ENCODE measurements at places on chromosomes 5 and 9.
A peak's percentile ranks its signal among the peaks of the same experiment; 100 is the strongest.

GRCh38 chr5:53219610-53220009 is 110.1 kb upstream of the MOCS2 start:
- no peak for DNase-seq

DNA sequence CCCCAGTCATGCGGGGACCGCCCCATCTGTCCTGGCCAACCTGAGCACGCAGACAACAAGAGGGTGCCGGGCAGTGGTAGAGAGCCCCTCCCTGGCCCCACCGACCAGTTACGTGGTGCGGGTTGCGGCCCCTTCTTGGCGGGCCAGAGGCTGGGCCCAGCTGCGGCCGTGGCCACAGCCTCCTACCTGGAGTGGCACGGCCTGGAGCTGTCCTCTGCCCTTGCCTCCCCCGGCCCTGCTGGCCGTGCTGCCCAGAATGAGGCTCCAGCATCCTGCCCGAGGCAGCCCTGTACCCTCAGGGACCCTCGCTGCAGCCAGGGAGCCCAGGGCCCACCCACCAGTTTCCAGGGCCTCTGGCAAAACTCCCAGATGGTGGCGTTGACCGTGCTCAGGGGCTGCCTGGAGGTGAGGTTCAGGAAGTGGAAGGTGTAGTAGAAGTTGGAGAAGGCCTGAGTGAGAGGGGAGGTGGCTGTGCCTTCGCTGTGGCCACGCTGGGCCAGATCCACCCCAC is 5.7 kb downstream of the ENTPD8 start:
- DNase-seq: no peak

GRCh38 chr5:23991406-23991805 is 484.0 kb downstream of the PRDM9 start:
- DNase-seq: no peak

DNA sequence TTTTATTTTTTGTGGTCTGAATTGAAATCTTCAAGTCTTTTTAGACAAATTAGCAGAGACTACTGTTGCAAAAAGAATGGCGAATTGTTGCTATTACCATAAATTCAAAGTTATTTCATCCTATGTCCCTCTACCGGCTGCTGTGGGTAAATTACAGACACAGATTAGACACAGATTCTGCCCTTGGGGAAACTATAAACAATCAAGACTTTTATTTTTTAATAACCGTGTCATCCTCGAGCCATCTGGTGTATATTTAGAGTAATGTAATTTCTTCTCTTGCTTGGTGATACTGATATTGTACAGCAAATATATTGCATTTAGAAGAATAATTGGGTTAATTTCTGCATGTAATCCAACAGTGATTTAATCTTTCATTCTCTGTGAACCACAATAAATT is 228.0 kb upstream of the ADAMTSL1 start:
- no peak for DNase-seq

DNA sequence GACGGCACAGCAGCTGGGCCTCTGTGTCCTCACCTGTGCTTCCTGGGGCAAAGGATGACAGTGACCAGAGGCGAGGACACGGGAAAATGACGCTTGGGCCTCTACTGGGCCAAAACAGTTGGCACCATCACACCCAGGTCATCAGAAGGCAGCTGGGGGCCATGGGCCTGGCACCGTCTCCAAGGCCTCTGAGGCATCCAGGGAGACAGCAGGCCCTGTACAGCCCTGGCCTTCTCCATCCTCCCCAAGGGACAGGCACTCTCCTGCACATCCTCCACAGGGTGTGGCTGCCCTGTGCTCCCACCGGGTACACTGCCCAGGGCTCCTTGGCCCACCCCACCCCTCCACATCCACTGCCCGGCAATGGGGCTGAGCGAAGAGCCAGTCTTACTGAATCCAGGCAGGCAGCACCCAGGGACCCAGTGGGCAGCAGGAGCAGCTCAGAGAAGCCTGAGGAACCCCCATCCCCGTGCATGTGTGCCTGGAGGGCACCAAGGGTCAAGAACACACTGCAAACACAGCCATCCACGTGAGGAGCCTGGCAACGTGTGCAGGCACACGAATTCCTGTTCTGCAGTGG is 4.0 kb downstream of the LPCAT1 start:
- DNase-seq: no peak

GRCh38 chr5:173163219-173163618 is 18.9 kb downstream of the BNIP1 start:
- no peak for DNase-seq

DNA sequence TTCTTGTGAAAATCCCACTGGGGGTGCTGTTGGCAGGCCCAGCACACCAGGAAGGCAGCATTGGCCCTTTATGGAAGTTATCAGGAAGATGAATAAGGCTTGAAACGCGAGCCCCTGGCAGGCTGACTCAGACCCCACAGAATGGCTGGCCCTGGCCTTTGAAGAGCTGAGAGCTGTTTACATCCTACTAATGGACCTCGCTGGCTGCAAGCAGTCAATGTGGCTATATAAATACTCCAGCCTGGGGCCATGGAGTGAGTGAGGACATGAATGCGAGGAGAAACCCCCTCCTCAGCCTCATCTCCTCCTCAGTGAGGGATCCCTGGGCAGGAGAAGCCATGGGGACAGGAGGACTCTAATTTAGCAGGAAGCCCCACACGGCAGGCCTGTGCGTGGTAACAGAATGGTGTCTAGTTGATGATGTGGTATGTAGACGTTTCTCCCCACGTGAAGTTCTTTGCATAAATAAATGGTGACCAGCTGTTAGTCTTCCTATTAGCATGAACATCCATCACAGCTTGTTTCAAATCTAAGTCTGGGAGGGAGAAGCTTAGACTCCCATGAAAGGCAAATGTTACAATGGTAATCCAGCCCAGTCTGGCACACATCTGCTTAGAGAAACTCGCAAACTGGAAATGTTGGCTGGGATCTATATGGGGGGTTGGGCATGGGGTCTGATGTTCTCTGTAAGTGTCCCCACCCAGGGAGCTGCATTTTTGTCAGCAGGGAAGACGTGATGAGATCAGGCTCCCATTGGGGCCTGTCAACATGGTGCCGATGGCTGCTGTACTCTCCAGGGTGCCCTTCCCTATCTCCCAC is 175.1 kb upstream of the PITX1 start:
- DNase-seq: peak; percentile 86

GRCh38 chr9:126564716-126565115 is 49.0 kb upstream of the LMX1B start:
- DNase-seq: no peak

- DNase-seq: no peak
Measured at GRCh38 chr9:16987026-16987425, 116.6 kb upstream of the BNC2 start.

- DNase-seq: no peak
Measured at GRCh38 chr5:594226-594860, 17.8 kb upstream of the CEP72 start.

- no peak for DNase-seq
Measured at GRCh38 chr5:55924744-55925143, 70.0 kb downstream of the IL6ST start.

GRCh38 chr9:21605489-21605931 is 123.4 kb upstream of the IFNE start:
- DNase-seq: no peak

GRCh38 chr9:76603448-76603895 is 144.5 kb downstream of the GCNT1 start:
- DNase-seq: no peak

DNA sequence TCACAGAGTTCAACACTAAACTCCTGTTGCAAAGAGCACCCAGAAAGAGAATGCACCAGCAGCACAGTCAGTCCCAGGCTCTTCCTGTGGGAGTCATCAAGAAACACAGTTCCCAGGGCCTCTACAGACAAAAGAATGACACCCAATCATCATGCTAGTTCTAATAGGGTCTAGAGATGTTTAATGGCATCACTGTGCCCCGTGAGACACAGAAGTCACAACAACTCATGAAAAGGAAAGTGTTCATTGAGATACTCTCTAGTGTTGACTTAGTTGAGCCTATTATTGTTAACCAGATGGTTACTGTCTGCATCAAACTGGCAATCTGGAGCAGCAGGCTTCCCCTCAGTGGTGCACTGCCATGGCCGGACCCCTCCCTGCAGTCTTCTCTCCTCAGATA is 1.6 kb downstream of the KLHL3 start:
- peak; percentile 28 for DNase-seq

DNA sequence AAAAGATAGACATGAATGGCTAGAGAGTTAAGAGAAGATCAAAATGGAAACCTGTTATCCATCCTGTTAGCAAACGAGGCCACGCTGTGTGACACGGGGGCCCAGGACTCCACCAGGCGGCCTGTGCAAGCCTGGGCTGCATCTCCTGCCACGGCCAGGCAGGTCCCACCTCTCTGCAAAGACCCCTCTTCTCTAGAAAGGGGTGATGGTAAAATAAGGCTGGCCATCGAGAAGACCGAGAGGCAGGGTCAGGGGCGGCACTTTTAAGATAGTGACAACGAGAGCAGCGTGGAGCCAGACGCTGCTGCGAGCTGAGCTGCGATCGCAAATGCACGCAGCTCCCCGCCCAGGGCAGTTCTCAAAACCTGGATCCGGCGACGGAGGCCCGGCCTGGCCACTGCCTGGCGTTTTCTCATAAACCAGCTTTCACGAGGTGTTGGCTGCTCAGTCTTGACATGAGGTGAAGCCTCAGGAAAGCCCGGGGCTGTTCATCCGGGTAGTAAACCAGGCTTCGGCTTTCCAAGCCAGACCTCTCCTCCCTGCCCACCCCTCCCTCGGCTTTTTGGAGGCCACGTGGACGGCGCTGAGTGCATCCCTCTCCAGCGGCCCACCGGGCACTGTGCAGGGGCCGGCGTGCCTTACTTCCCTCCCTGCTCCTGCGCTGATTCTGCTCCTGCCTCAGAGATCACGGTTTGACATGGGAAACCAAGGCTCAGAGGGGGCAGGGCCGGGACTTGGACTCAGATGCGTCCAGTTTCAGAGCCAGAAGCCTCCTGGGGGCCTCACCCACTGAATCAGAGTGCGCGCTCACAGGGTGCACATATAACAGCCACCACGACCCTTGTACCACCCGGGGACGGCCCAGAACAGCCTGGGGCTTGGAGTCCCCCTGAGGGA is 151.6 kb upstream of the PHYKPL start:
- no peak for DNase-seq

- DNase-seq: no peak
Measured at GRCh38 chr9:127059765-127060361, 62.6 kb downstream of the ANGPTL2 start.

GRCh38 chr5:130992095-130992494 is 173.0 kb downstream of the HINT1 start:
- no peak for DNase-seq

GRCh38 chr9:12812710-12813109 is 37.9 kb downstream of the LURAP1L start:
- DNase-seq: no peak

GRCh38 chr5:178336889-178337288 is 104.3 kb upstream of the PHYKPL start:
- no peak for DNase-seq

GRCh38 chr9:2083479-2083878 is 68.3 kb downstream of the SMARCA2 start:
- no peak for DNase-seq

- no peak for DNase-seq
Measured at GRCh38 chr9:136581614-136582447, 36.0 kb upstream of the NOTCH1 start.

DNA sequence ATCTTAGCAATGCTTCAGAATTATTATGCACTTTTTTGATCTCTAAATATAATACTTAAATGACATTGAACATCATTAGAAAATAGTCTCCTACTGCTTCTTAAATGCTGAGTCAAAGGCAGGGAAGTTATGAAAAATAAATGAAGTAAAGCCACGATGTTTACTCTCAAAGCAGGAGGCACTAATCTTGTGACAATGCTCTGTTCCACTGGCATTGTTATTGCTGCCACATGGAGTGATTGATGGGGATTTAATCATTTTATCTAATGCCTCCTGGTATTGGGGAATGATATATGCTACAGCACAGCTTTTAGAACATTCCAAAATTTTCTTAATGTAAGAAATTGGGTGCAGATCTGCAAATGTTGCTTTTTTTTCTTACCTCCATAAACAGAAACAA is 1655.4 kb upstream of the NUDT12 start:
- DNase-seq: no peak

GRCh38 chr5:1329111-1329579 is 15.8 kb downstream of the CLPTM1L start:
- no peak for DNase-seq

GRCh38 chr9:87065981-87066380 is 118.7 kb upstream of the GAS1 start:
- DNase-seq: no peak

DNA sequence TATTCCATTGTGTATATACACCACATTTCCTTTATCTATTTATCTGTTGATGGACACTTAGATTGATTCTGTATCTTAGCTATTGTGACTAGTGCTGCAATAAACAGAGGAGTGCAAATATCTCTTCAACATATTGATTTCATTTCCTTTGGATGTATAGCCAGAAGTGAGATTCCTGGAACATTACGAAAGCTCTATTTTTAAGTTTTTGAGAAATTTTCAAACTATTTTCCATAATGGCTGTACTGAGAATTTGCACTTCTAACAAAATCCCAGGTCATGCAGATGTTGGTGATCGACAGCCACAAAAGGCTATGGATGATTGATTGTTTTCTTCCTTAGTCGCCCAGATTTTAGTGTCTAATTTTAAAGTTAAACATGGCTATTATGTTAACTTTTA is 132.7 kb upstream of the MTAP start:
- DNase-seq: no peak

DNA sequence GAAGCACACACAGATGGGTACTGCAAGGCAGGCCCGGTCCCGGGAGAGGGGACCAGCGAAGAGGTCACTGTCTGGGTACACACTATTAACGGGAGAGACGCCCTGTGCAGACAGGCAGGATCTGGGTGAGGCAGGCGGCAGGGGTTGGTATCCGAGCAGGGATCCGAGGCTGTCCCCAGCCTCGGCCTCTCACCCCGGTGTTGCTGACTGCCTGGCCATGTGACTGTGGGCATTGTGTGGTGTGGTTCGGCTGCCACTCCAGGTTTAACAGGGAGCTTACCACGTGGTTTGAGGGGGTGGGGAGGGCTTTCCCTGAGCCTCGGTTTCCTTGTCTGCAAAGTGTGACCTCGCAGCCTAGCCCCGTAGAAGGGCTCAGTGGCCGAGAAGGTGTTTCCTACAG is 11.1 kb upstream of the RALGDS start:
- no peak for DNase-seq

GRCh38 chr5:92864591-92864990 is 716.4 kb downstream of the NR2F1-AS1 start:
- no peak for DNase-seq

GRCh38 chr9:81563020-81563407 is 126.3 kb downstream of the TLE1 start:
- DNase-seq: no peak

GRCh38 chr5:130706696-130707095 is 458.4 kb downstream of the HINT1 start:
- DNase-seq: no peak

- no peak for DNase-seq
Measured at GRCh38 chr9:135884328-135885035, 22.9 kb downstream of the CAMSAP1 start.

DNA sequence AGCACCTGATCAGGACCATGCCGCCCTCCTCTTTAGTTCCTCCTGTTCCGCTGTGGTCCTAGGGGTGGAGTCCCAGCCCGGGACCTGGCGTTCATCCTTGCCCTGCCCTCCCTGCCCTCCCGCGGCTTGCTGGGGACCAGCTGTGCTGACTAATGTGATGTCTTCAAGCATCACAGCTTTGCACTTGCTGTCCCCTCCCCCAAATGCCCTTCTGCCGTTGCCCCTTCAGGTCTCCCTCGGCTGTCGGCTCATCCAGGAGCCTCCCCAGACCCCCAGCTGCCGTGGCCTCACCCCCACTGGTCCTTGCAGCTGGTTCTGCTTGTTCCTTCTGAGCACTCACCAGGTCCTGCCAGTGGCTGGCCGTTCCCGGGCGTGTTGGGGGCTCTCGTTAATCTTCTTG is 19.9 kb downstream of the RXRA start:
- DNase-seq: peak; percentile 89

Data from NCI-H524 treated with DMSO at 0.1 percent for 48 hours (cell line).